Islet precursor cell (in vitro differentiated cells): ENCODE measurements at places on chromosomes 12 and 14.

GRCh38 chr12:45828402-45828801 is 98.9 kb downstream of the ARID2 start:
- no peak for DNase-seq

- no peak for DNase-seq
Measured at GRCh38 chr12:109827566-109828550, 5.3 kb downstream of the TRPV4 start.

DNA sequence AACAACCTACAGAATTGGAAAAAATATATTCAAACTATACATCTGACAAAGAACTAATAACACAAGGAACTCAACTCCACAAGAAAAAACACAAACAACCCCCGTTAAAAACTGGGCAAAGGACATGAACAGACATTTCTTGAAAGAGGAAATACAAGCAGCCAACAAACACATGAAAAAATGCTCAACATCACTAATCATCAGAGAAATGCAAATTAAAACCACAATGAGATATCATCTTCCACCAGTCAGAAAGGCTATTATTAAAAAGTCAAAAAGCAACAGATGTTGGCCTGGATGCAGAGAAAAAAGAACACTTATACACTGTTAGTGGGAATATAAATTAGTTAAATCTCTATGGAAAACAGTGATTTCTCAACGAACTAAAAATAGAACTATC is 82.6 kb upstream of the CCDC91 start:
- DNase-seq = no peak

- peak; percentile 84 for DNase-seq
Measured at GRCh38 chr12:77031745-77032144, 33.6 kb downstream of the E2F7 start.

DNA sequence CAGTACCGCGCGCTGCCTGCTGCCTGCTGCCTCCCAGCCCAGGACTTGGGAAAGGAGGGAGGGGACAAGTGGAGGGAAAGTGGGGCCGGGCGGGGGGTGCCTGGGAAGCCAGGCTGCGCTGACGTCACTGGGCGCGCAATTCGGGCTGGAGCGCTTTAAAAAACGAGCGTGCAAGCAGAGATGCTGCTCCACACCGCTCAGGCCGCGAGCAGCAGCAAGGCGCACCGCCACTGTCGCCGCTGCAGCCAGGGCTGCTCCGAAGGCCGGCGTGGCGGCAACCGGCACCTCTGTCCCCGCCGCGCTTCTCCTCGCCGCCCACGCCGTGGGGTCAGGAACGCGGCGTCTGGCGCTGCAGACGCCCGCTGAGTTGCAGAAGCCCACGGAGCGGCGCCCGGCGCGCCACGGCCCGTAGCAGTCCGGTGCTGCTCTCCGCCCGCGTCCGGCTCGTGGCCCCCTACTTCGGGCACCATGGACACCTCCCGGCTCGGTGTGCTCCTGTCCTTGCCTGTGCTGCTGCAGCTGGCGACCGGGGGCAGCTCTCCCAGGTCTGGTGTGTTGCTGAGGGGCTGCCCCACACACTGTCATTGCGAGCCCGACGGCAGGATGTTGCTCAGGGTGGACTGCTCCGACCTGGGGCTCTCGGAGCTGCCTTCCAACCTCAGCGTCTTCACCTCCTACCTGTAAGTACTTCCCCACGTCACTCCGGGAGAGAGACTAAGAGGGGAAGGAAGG is at the start of gene LGR5:
LGR5 (plus strand) TSS at position 186 of the 732 bp plus-strand sequence; CDS start at position 469, 283 bp downstream.
- DNase-seq = peak; percentile 90

GRCh38 chr12:21599143-21599999 is 5.3 kb downstream of the GYS2 start:
- no peak for DNase-seq
